ENCODE measurements at places on chromosomes 4 and X.

GRCh38 chrX:129931411-129932015, 25.5 kb downstream of the UTP14A start:
- DNase-seq = no peak

GRCh38 chr4:95124906-95125504, 367.2 kb downstream of the BMPR1B start:
- no peak for DNase-seq

DNA sequence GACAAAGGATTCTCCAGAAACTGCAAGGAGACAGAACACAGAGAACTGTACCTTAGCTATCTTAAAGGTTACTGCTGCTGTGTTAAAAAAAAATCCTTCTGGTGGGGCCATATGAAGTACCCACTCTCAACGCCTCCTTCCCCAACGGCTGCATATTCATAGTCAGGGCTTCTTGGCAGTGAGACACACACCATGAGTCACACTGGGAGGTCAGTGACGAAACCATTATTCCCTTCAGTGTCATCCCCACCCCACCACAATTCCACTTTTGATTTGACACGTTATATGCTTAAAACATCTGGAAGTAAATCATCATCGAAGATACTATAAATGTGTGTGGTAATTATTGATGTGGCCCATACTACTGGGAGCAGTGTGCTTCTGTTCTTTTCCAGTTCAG, 271.5 kb downstream of the LDB2 start:
- no peak for DNase-seq

GRCh38 chr4:98262431-98262830, 1.2 kb downstream of the RAP1GDS1 start:
- DNase-seq = no peak

DNA sequence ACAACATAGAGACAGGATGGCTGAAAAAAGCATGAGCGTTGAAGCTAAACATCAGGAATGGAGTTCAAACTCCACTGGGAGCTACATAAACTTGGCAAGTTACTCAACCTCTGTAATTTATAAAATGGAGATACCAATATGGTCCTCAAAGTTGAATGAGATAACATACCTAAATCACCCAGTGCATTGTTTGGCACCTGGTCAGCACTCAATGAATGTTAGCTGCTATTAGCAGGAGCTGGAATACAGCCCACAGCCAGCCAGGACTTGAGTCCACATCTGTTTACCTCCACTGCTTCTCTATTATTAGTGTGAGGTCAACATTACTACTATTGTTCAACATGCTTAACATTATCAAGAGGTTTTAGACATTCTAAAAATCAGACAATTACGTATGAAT, 97.9 kb downstream of the NR3C2 start:
- no peak for DNase-seq

DNA sequence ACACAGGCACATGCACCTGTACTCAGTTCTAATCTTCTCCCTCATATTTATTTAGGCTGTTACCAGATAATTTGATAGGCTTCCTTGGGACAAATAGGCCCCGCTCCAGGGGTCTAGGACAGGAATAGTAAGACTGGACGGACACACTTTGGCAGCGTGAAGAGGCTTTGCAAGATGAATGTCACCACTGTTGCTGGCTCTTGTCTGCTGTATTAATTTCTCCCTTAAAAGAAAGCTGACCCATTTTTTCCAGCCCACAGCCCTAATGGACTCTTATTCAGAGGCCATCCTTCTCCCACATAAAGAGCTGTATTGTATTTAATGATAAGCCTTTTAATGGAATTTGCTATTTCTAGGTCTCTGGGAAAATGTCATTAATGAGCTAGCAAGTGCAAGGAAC, 18.0 kb downstream of the FAM184B start:
- DNase-seq = no peak

DNA sequence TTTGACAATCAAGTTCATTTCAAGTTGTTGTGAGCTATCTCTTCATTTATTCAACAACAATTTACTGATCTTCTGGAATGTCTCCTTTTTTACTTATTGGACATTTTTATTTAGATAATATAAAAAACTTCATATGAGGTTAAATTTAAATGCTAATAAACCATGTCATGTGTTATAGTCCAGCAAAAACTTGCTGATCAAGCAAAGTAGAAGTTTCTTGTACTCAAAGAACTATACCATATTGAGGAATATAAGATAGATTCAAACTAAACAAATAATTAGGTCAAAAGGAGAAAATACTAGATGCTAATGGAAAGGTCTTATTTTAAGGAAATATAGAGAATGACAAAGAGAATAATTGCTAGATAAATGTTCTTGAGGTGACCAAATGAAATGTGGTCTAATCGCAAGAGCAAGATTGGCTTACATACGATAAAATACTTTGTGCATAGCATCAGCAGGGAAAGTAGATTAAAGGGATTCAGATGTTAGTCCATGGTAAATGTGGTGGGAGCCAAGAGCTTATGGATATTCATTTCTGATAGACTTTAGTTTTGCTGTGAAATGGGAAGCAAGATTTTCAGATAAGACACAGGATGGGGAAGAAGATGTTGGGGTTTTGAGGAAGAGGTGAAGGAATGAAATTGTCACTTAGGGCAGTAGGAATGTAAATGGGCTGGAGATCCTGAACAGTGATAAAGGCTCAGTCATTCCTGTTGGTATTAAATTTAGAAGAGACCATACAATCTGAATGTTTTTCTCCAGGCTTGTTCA, 229.5 kb downstream of the MAPK10 start:
- DNase-seq = no peak

- no peak for DNase-seq
Measured at GRCh38 chr4:174397366-174398155, 113.8 kb downstream of the CEP44 start.

- DNase-seq = no peak
Measured at GRCh38 chr4:2850966-2851798, 7.5 kb downstream of the ADD1 start.

- no peak for DNase-seq
Measured at GRCh38 chrX:19705196-19705769, 182.1 kb downstream of the SH3KBP1 start.

- no peak for DNase-seq
Measured at GRCh38 chr4:95377366-95377900, 171.3 kb downstream of the UNC5C start.

GRCh38 chr4:41857226-41857641, 78.0 kb upstream of the TMEM33 start:
- DNase-seq = no peak

GRCh38 chr4:90419124-90419711, 292.0 kb downstream of the CCSER1 start:
- DNase-seq = no peak

GRCh38 chr4:81422595-81422994, 49.1 kb downstream of the RASGEF1B start:
- DNase-seq = no peak

DNA sequence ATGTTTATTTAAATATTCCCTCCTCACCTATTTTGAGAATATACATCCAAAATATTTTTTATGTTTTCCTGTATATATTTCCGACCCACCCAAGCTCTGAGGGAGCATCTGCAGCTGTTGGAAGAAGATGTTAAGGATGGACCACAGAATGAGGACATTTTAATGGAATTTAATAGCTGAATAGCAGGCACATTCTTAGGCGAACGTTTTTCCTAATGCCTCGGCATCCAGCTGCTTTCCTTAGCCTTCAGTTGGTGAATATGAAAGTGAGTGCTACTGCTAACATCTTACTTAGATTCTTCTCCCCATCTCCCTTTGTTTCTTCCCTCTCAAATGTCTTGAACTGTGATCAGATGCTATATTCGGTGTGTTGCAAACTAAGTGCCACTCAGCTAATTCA, 158.0 kb upstream of the CTSO start:
- no peak for DNase-seq

GRCh38 chr4:106338671-106339070, 22.3 kb downstream of the AIMP1 start:
- no peak for DNase-seq

GRCh38 chr4:169940460-169940859, 85.7 kb downstream of the MFAP3L start:
- no peak for DNase-seq

DNA sequence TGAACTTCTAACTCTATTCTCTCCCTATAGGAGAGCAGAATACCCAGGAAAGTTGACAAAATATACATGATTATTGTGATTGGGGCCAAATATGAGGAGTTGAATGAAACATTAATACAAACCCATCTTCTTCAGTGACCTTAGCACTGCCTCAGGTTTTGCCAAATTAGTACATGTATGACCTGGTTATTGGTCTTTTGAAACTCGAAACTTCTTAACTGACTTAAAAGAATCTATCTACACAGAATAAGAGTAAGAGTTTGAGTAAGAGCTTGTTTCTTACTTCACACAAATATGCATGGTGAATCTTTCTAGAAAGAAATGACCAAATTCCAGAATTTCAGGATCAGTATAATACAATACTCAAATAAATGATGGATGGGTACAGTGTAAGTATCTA, 213.0 kb upstream of the GK2 start:
- DNase-seq = no peak

DNA sequence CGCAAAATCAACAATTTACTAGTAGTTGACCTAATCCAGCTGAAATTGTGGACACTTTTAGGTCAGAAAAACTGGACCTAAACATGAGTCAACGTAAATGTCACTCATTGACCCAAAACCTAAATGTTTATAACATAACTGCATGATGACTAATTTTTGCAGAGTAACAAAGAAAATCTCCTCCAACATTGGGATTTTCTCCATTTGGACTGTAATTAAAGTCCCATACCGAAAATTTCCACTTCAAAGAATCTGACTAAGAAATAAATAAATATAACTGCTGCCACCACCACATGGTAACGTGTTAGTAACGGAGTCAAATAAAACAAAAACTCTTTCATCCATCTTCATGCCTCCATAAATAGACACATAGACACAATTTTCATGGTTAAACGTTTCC, 1.9 kb downstream of the ADGRA3 start:
- no peak for DNase-seq

GRCh38 chrX:2521927-2522386, 21.2 kb upstream of the DHRSX start:
- DNase-seq = no peak

GRCh38 chrX:13284570-13284969, 35.3 kb downstream of the ATXN3L start:
- no peak for DNase-seq

GRCh38 chrX:115939636-115940160, 230.8 kb upstream of the AGTR2 start:
- DNase-seq = no peak

DNA sequence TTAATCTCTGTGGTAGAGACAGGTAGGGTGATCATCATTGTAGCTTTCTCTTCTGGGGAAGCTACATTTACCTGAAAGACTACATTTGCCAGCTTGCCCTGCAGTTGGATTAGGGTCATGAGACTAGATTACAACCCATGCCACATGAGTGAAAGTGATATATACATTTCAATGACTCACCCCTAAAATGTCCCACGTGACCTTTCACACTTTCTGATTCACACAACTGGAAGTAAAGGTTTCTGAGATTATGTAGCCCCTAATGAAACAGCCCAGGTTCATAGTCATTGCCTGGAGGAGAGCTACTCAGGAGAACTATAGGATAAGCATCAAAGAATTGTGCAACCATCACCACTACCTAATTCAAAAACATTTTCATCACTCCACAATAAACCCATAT, 17.8 kb downstream of the PDCL2 start:
- DNase-seq = no peak

GRCh38 chr4:80115368-80116181, 42.5 kb upstream of the ANTXR2 start:
- no peak for DNase-seq

GRCh38 chr4:11072463-11072862, 356.2 kb downstream of the HS3ST1 start:
- DNase-seq = no peak

DNA sequence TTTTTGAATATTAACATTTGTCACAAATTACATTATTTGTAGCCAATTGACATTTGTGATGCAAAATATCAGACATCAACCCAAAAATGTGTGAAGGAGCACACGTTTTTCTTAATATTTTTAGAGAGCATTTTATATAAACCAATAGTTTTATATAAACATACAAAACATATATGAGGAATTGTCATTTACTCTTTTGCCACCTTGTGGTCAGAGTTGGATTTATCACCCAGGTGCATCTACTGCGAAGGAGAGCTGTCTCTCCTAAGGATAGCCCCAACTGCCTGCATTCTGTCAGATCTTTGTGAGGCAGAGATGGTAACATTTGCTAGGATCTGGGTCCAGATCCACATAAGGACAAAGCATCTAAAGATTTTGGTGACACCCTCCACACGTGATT, 2.5 kb upstream of the USP27X start:
- DNase-seq = no peak

DNA sequence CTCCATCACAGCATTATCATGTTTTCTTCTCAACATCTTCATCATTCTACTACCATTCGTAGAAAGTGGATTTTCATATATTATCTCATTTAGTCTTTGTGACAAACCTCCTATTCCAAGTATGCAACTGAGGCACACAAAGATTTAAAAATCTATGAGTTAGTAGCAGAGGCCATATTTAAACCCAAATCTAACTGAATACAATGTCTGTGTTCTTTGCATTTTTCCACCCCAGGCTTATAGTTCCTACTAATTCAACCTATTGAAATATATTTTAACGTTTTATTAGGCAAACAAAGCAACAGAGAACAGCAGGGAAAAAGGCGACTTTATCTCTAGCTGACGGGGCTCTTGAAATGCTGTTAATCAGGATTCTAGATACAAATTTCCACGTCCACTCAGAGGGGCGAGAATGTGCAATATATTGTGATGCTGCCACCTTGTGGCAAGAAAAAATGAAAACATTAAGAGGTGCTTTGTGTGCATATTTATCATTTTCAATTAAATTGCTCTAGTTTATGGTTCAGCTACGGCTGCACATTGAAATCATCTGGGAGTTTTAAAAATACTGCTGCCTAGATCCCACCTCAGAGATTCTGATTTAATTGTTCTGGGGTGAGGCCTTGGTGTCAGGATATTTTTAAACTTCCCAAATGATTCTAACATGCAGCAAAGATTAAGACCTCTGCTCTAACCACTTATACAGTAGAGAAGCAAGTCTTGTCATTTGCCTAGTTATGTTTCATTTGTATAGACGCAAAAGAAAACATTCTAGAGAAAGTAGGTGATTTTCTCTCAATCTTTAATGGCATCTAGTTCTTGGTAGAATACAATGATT, 315.9 kb downstream of the MAPK10 start:
- DNase-seq = no peak

GRCh38 chr4:174503079-174503715, 19.1 kb downstream of the HPGD start:
- DNase-seq = no peak

- DNase-seq = no peak
Measured at GRCh38 chr4:169557061-169557636, 55.2 kb downstream of the NEK1 start.

- no peak for DNase-seq
Measured at GRCh38 chr4:40395908-40396793, 61.0 kb downstream of the CHRNA9 start.

DNA sequence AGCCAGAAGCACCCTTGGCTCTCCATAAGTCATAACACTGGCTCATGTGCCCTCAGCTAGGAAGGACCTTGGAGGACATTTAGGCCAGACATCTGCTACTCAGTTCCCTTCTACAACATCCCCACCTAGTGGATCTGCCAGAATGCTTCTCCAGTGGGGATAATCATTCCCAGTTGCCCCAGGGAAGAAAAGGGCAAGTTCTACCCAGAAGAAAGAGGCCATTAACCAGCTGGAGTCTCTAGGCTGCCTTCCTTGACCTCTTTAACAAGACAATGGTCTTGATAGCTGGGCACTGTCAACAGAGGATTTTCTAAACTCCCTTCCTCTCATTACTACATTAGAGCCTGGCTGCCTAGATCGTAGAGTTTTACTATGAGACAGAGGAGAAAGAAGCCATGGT, 42.0 kb downstream of the LGI2 start:
- DNase-seq = no peak

- DNase-seq = no peak
Measured at GRCh38 chr4:108831886-108832285, 69.0 kb upstream of the ETNPPL start.
